Thoracic aorta (tissue), 2 donors: ENCODE measurements at places on chromosomes 16 and 17. TPM values are rescaled to one million over a fixed set of nuclear protein-coding genes. Genes with fewer than 3 reads are reported as not detected.

The CHTF8 gene
- total RNA-seq: 63.7 TPM

The GAST gene
- total RNA-seq: not detected

The LUC7L gene
- 171 TPM for total RNA-seq

The TRIM47 gene
- 94.0 TPM for total RNA-seq

DNA sequence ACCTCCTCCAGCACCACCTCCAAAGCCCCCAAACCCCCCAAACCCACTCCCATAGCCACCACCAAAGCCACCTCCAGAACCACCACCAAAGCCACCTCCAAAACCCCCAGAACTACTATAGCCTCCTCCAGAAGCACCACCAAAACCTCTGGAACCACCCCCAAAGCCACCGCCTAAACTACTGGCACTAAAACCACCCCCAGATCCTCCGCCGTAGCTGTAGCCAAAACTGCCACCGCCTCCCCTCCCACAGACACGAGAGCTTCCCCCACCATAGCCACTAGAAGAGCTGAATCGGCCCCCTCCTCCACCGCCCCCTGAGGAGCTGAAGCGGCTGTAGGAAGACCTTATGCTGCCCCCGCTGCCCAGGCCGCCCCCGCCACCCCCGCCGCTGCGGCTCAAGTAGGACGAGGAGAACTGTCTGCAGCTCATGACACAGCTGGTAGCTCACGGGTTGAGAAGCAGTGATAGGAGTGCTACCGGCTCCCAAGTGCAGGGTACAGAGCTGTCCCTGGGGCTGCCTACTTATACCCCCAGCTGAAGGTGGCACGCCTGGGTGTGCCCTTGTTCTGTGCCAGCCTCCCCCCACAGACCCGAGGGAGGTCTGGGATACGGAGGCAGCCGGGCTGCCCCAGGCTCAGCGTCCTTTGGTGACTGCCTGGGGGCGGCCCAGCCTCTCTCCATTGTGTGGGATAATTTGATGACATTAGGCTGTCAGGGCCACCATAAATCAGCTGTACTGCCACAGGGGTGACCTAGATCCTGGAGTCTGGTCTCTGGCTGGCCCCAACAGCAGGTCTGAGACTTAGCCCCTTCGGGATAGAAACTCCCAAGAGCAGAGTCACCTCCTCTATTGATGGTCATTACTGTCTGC lies at the start of gene KRT9:
Gene KRT9, minus strand, starts transcription at position 499 of the 874 bp plus-strand sequence. Its CDS starts 67 bp downstream, at position 432.
- no peak for DNase-seq

DNA sequence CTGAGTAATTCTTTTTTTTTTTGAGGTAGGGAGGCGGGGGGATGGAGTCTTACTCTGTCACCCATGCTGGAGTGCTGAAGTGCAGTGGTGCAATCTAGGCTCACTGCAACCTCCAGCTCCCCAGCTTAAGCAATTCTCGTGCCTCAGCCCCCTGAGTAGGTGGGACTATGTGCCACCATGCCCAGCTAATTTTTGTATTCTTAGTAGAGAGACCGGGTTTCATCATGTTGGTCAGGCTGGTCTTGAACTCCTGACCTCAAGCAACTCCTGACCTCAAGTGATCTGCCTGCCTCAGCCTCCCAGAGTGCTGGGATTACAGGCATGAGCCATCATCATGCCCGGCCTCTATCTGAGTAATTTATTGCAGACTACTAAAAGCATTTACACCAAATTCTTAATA lies 19.4 kb downstream of the KPNB1 start:
- DNase-seq: no peak

DNA sequence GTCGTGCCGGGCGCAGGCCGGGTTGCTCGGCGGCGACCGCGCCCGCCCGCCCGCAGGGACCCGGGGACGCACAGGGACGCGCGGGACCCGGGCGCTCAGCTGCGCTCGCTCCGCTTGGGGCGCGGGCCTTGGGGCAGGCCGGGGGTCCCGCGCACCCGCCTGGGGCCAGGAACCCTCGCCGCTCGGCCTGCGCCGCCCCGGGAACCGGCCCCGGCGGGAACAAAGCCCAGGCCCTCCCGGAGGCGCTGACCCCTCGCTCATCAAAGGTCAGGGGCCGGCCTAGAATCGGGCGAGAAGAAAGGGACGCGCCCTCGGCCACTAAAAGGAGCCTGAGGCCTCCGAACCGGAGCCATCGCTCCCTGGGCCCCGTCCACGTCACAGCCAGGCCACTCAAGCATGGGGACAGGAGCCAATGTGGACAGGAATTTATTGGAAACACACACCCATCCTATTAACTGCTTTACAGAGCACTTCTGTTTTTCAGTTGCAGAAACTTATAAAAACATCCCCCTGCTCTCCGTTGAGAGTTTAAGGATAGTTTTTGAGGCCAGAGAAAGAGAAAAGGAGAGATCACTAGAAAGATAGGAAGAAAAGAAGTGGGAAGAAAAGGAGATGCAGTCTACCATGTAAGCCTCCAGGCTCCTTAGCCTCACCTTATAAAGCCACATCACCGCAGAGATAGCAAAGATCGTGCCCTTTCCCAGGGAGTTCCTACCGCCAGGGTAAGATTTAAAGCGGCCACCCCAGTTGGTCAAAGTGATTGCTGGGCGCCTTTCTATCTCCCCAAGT lies 558 bp upstream of the ZFHX3 start:
- DNase-seq: no peak

DNA sequence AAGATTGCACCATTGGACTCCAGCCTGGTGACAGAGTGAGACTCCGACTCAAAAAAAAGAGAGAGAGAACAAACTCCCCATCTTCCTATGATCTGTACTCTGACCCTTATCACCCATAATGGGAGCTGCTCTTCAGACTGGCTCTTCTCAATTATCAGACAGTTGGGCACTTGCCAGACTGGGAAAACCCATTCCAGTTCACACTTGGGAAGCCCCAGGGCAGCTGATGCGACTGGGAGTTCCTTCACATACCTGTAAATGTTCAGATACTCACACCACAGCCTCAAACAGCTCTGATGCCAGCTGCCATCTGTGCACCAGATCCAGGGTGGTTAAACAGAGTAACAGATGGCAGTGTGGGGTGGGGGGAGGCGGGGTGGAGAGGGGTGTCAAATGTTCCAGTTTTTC lies 23.8 kb upstream of the TMEM101 start:
- no peak for DNase-seq

- no peak for DNase-seq
Observed at GRCh38 chr17:56096026-56096810, 57.1 kb upstream of the ANKFN1 start.
